ENCODE measurements at places on chromosomes 6 and 20. TPM values are rescaled to one million over a fixed set of nuclear protein-coding genes. Genes with fewer than 3 reads are reported as not detected.

The BEND6 gene
- total RNA-seq: not detected

The MAP7 gene
- total RNA-seq: 0.16 TPM

The MARCKS gene
- 2.2 TPM for total RNA-seq

- H3K4me1 ChIP-seq: peaks cover 5% of the 10 kb centered on the region
- peaks cover 2% of the 10 kb centered on the region for H3K27me3 ChIP-seq
- no peaks in the 10 kb centered on the region for H3K36me3 ChIP-seq
- no peak for DNase-seq
- no peak overlapping the region for H3K27ac ChIP-seq
Observed at GRCh38 chr6:73299151-73299971, 36.4 kb upstream of the KHDC1 start.

GRCh38 chr6:46521464-46521971 is 30.3 kb upstream of the RCAN2 start:
- no peaks in the 10 kb centered on the region for H3K36me3 ChIP-seq
- no peak overlapping the region for H3K4me3 ChIP-seq
- no peaks in the 10 kb centered on the region for H3K4me1 ChIP-seq
- peaks cover 15% of the 10 kb centered on the region for H3K27me3 ChIP-seq
- H3K27ac ChIP-seq: no peak overlapping the region

DNA sequence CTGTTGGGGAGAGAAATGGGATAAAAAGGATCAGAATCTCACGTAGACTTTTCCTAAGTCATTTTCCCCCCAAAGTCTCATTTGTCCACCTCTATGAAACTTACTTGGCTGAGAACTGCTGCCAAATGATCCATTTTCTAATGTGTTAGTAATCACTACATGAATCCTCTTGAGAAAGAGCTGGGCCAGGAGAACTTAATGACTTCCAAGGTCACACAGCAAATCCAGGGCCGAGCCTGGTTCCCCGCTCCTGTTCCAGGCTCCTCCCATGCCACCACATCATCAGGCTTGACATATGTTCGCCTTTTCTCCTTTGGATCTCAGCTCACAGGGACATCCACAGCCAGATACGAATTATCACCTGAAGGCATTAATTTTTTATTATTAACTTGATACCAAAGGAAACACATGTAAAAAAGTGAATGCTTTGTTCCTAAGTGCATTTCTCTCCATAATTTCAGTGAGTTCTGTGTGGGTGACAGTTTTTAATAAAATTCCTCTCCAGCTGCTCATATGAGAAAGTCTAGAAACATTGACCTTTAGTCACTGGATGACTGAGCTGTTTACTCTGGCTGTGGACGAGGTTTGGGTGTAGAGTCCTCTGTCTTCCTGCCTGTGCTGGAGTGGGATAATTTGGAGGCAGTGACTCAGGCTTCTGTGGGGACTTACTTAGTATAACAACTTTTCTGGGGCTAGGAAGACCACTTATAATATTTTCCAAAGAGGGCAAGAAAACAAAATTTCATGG is 276.3 kb downstream of the PAX1 start:
- no peaks in the 10 kb centered on the region for H3K27me3 ChIP-seq
- no peaks in the 10 kb centered on the region for H3K4me1 ChIP-seq
- peaks cover 3% of the 10 kb centered on the region for H3K36me3 ChIP-seq
- H3K4me3 ChIP-seq: no peak overlapping the region

- H3K27ac ChIP-seq: no peak overlapping the region
- H3K4me1 ChIP-seq: no peaks in the 10 kb centered on the region
- no peak for DNase-seq
- no peaks in the 10 kb centered on the region for H3K27me3 ChIP-seq
Observed at GRCh38 chr6:127592964-127593363, 16.0 kb downstream of the C6orf58 start.

GRCh38 chr20:29742699-29743100 is 1514.8 kb upstream of the DEFB115 start:
- no peak for DNase-seq
- H3K36me3 ChIP-seq: no peaks in the 10 kb centered on the region
- H3K27ac ChIP-seq: no peak overlapping the region
- H3K4me3 ChIP-seq: no peak overlapping the region

- no peaks in the 10 kb centered on the region for H3K4me1 ChIP-seq
- no peak overlapping the region for H3K27ac ChIP-seq
- H3K27me3 ChIP-seq: no peaks in the 10 kb centered on the region
- no peak overlapping the region for H3K4me3 ChIP-seq
- DNase-seq: no peak
Observed at GRCh38 chr6:22657352-22657980, 88.1 kb downstream of the HDGFL1 start.

DNA sequence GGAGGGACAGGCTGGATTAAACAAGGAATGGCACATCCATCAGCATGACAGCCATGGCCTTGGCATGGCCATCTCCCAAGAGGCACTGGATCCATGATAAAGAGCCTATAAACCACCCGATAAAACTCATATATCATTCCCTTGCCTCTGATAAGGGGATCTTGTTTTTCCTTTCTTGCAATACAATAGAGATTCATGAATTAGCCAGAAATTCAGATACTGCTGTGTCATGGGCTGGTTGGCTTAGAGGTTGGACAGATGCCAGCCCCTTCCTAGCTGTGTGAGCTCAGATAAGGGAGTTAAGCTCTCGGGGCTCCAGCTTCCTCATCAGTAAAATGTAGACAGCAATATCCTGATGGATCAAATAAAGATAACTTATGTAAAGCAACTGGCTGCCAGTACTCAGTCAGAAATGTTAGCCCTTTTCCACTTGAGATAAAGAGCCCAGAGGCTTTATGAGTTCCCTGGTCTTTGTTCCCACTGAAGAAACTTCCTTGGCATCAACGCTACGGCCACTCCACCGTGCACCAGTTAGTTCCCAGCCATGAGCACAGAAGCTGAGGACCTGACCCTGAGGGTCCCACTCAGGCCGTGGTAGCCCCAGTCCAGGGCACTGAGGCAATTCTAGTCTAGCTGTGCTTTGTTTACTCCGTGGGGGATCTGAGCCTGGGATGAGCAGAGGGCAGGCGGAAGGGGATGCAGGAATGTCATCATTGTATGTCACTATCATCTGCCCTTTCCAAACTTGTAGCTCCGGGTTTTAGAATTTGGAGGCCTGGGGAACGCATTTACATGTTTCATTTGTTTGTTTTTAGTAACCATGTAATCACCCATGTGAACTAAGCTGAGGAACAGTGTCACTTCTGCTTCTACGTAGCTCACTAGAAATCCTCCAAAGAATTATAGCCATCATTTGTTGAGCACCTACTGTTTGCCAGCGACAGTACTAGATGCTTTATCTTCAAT is 67.2 kb upstream of the TBC1D7 start:
- peaks cover 40% of the 10 kb centered on the region for H3K4me1 ChIP-seq
- no peaks in the 10 kb centered on the region for H3K36me3 ChIP-seq
- H3K27me3 ChIP-seq: no peaks in the 10 kb centered on the region
- H3K27ac ChIP-seq: peak overlapping the region; percentile 41
- H3K4me3 ChIP-seq: no peak overlapping the region

DNA sequence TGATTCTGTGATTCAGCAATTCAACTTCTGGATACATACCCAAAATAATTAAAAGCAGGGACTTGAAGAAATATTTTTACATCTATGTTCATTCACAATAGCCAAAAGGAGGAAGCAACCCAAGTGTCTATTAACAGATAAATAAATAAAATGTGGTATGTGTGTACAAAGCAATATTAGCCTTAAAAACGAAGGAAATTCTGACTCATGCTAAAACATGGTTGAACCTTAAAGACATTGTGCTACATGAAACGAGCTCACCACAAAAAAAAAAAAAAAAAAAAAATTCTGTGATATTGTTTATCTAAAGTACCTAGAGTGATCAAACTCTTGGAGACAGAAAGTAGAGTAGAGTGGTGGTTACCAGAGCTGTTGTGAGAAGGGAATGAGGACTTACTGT is 54.8 kb upstream of the TFAP2D start:
- H3K27ac ChIP-seq: no peak overlapping the region
- DNase-seq: no peak
